Stimulated activated CD8-positive, alpha-beta memory T cell treated with anti-CD3 and anti-CD28 coated beads, Interleukin-4, amount 100 ng/mL, for 4 hours (primary cell): ENCODE measurements at places on chromosomes 5 and 9.

GRCh38 chr5:144103611-144104485, 66.6 kb downstream of the YIPF5 start:
- DNase-seq: no peak

DNA sequence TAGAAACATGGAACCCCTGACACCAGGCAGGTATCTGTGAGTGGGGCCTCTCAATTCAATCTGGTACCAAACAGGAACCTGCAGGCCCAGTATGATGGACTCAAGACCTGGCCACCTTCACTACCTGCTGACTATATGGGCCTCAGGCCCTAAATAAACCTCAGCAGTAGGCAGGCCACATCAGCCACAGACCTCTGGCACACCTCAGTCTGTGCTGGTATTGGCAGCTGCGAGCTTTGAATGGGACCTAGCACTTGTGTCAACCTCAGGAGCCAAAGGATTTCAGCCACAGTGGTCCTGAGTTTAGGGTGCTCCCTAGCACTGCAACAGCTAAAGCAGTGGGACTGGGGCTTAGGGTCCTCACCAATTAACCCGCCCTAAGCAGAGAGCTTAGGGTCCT, 325.5 kb downstream of the ZNF608 start:
- no peak for DNase-seq

GRCh38 chr9:90517103-90517502, 125.5 kb downstream of the DIRAS2 start:
- DNase-seq: no peak

DNA sequence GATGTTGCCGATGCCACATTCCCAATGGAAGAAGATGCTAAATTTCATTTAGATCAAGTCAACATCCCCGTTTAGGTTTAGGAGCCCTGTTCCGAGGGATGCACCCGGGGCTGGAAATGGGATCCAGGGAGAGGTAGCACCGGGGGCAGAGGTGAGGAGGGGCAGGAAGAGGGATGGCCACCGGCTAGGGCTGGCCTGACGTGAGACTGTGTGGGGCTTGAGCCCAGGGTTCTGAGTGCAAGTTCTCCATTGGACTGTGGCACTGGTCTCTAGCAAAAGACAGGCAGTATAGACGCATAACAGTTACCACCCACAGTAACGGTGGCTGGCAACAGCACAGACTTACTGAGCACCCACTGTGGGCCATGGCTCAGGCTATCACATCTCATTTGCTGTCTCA, 209.0 kb upstream of the MVB12B start:
- DNase-seq: no peak

DNA sequence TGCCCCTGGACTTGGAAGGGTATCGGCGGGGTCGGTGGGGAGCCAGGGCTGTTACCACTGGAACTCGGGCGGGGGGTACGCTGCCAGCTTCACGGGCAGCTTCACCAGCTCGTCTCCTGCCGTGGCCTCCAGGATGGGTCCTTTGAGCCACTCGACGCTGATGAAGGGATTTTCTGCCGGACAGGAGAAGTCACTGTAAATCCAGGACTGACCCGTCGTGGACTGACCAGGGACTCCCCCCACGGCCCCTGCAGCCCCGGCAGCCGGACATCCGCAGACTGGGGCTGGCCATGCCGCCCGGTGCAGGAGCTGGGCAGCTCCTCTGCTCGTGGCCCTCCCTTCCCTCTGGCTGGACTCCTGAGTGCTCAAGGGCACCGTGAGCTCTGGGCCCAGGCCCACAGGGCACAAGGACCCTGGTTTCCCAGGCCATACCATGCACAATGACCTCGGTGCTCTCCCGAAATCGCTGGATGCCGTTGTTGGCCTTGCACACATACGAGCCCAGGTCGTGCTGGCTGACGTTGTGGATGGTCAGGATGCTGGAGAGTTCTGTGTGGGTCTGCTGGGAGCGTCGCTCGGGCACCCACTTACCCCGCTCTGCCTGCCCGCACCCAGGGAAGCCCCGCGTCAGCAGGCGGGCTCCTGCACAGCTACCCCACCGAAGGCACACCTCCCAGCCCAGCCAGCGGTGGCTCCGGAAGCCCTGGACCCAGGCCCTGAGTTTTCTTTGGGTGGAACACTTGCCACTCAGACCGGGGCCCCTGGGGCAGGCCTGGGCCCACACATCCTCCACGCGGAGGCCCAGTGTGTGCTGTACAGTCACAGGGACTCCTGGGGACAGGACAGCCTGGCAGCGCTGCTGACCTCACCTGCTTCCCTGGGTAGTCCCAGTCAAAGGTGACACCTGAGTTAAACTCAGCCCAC, 20.3 kb downstream of the FLT4 start:
- DNase-seq: no peak

GRCh38 chr5:142753116-142753631, 17.0 kb upstream of the ARHGAP26 start:
- no peak for DNase-seq
